ENCODE measurements at places on chromosomes 1 and 21. TPM values are rescaled to one million over a fixed set of nuclear protein-coding genes. Genes with fewer than 3 reads are reported as not detected.
A peak's percentile ranks its signal among the peaks of the same experiment; 100 is the strongest.

Gene LENEP
- 1.2 TPM for total RNA-seq

Gene TMPRSS15
- total RNA-seq: not detected

DNA sequence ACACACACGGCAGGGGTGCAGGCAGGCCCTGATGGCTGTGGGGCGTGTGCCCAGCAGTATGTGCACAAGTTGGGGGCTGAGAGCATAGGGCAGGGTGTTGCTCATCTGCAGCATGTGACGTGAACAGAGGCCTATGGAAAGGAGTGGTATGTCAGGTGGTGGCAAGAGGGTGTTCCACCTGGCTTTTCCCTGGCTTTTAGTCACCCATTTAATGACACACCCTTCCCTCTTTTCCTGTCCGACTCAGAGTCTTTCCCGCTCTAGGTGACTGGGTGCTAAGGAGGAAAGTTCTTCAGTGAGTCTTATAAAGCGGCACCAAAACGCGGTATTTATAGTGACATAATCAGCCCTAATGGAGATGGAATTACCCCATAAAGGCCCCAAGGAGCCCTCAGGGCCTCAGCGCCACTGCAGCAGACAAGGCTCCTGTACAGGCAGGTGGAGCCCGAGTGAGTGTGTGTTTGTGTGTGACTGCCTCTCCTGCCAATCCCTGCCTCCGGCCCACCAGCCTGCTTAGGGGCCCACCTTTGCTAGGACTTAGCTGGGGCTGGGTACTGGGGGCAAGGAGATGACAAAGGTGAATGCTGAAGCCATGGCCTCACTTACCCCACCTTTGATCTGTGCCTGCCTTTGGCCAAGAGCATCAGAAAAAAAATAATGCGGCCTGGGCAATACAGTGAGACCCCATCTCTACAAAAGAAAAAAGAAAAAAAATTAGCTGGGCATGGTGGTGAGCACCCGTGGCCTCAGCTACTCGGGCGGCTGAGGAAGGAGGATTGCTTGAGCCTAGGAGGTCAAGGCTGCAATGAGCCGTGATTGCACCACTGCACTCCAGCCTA is 3.3 kb upstream of the EPHA2 start:
- DNase-seq: no peak

Gene ATP5PO
- total RNA-seq: 183 TPM

- DNase-seq: no peak
Observed at GRCh38 chr1:168470901-168471431, 72.8 kb downstream of the XCL2 start.

DNA sequence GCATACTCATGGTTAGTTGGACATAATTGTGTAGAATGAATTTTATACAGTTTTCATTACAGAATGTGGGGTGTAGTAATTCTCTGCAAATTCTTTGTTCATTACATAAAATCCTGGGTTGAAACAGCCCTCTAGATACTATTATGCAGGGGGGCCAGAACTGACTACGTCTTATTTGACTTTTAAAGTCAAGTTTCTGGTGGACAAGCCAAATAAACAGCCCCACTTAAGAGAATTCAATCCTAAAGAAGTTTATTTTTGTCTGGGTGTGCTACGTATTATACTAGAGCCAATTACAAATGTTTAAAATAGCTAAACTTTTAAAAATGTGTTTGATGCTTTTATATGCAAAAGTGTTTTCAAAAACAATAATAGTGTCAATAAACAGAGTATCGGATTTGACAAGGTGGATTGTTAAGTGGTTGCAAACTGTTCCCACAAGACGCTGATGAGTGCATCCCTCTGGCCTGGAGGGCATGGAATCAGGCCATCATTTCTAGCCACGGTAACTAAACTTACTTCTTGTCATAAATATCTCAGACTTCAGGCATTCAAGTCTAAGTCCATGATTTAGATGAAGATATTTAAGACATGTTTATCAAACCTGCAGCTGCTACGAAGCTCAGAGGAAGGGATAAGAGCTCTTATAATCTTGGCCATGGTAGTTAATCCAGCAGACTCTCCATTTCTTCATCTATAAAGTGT is 646.3 kb downstream of the KIF26B start:
- no peak for DNase-seq

GRCh38 chr1:19656134-19656779 is 8.4 kb upstream of the HTR6 start:
- DNase-seq: no peak

DNA sequence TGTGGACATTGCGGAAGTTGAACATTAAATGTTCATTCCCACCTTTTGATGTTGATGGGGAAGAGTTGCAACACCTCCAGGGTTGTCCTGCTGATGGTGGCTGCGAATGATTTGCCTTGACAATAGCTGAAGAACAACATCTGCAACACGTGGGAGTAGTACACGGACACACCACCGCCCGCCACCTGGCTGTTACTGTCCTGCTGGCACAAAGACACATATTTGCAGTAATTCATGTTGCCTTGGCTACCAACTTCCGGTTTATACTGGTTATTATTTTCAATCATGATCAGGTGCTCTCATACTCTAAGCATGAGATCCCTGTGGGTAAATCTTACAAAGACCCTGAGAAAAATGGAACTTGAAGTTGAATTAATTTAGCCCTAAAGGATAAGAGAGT is 55.2 kb downstream of the UBR4 start:
- DNase-seq: no peak

Gene KCNE2
- total RNA-seq: under 0.01 TPM

Gene KAZN
- 17.1 TPM for total RNA-seq

DNA sequence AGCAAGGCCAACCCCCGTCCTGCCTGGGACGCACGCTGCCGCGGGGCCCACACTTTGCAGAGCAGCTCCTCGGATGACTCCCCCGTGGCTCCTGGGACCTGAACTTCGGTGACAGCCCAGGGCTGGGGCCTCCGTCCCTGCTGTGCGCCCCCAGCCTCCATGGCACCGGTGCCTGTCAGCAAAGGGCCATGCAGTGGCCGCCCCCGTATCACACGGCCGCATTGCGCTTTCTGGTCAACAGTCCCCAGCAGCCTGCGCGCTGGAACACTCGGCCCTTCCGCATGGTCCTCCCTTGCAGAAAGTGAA is 18.0 kb downstream of the NADK start:
- no peak for DNase-seq

Gene CASQ2
- 0.41 TPM for total RNA-seq

GRCh38 chr1:226082959-226083301 is 20.4 kb downstream of the H3-3A start:
- DNase-seq: peak; percentile 42

- DNase-seq: no peak
Observed at GRCh38 chr1:54593571-54594160, 29.7 kb downstream of the FAM151A start.

GRCh38 chr1:203764105-203765028 is 616 bp upstream of the LAX1 start:
- no peak for DNase-seq

DNA sequence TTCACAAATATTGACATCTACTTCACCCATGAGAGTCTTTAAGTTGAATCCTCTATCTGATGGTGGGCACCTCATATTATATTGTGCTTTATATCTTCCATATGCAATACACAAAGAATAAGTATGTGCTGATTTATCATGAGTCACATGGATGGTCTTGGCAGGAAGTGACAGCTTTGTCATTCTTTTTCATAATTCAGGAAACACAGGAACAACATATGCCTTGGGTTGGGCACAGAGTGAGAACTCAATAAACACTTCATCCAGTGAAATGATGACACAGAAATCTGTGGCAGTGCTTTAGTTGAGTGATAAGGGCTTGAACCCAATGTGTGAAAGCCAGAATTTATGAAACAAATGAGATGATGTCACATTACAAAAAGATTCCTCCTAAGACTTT is 41.2 kb downstream of the GADD45A start:
- DNase-seq: no peak

Data from frontal cortex (tissue), 4 donors.